ENCODE measurements at places on chromosomes 3 and 15.

DNA sequence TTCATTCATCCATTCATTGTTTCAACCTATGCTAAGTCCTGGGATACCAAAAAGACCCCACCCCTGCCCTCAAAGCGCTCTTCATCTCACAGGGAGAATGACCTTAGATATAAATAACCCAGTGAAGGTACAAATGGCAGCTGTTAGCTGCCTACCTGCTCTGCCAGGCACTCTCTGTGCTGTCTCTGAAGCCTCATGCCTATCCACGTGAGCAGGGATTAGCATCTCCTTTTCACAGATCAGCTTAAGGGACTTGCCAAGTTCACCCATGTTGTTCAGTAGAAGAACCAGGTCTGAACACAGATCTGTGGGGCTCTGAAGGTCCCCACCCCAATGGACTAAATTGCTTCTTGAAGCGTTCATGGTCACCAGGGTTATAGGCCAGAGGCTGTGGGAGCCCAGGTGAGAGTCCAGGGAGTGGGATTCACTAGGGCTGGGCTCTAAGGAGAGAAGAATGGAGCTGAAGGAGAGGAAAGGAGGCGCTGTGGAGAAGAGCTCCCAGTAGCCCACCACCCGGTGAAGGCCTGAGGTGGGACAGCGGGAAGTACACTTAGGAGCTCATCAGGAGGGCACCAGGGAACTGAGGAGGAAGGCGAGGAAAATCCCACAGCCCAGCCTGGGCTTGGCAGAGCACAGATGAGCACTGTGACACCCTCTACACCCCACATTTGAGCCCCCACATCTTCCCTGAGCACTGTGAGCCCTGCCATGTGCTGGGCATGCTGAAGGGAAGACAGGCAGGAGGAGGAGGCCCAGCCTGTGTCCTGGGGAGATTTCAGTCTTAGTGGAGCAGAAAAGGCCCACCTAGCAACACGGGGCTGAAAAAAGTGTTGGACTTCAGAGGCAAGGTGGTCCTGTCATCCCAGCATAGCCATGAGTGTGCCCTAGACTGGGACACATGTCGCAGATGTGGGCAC, 20.4 kb downstream of the RBP1 start:
- DNase-seq, result no peak

DNA sequence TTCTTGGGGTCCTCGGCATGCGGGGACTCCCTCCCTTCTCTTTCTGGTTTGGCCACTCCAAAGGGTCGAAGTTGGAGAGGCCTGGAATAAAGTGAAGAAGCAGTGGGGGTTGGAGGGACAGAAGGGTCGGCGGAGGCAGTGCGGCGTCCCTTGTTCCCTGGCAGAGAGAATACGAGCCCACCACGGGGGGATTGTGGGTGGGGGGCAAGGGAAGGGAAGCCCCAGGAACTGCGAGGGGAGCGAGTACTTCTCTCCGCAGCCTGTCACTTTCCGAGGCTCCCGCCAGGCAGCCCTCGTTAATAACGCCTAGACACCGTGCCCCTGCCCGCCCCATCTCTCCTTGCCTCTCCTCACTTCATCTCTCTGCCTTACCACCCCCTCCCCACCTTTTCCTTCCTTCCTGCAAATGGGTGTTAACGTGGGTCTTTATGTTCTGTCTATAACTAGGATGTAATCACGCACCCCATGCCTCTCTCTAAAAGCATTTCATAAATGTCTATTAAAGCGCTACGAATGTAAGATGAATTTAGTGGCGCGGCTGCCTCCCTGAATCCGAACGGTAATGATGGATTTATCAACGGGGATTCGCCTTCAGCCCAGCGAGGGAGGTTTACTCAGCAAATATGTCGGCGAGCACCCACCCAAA, 13.7 kb downstream of the NR2F2 start:
- no peak for DNase-seq

DNA sequence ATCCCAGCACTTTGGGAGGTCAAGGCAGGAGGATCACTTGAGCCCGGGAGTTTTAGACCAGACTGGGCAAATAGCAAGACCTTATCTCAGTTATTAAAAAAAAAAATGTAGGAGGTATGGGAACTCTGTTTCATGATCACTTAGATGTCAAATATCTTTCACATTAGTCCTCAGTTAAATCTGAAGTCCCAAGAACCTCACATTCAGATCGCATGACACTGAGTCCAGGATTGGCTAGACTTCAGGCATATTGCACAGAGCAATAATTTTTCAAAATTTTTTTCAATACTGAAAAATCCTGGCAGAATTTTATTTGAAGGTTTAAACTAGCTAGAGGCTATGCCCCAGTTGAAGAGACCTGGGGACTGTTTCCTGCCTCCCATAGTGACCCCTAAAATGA, 56.3 kb upstream of the ZNF148 start:
- DNase-seq, result no peak

DNA sequence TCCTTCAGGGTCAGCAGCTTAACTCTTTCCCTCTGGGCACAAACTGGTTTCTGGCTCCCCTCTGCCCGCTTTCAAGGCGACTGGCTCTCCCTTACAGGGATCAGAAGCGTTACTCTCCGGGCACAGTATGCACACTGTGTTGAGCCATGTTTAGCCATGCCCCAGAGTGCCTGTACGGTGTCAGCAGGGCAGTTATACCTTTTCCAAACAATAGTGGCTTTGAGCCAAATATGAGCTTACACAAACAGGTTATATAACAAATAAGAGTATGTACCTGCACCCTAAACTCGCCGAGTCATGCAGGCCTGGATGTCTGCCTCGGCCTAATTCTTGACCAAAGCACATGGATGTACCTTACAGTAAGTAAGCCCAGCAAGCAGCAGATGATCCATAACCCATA, 175.6 kb upstream of the ANKRD28 start:
- DNase-seq, result no peak

GRCh38 chr3:109910772-109911171, 573.4 kb upstream of the DPPA4 start:
- no peak for DNase-seq

DNA sequence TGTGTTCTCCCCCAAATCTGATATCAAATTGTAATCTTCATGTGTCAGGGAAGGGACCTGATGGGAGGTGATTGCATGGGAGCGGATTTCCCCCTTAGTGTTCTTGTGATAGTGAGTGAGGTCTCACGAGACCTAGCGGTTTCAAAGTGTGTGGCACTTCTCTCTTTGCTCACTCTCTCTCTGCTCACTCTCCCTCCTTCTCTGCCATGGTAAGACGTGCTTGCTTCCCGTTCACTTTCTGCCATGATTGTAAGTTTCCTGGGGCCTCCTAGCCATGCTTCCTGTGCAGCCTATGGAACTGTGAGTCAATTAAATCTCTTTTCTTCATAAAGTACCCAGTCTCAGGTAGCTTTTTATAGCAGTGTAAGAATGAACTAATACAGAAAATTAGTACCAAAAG, 30.6 kb upstream of the OR5H6 start:
- no peak for DNase-seq

- no peak for DNase-seq
Measured at GRCh38 chr3:17115186-17115585, 230.4 kb downstream of the PLCL2 start.

DNA sequence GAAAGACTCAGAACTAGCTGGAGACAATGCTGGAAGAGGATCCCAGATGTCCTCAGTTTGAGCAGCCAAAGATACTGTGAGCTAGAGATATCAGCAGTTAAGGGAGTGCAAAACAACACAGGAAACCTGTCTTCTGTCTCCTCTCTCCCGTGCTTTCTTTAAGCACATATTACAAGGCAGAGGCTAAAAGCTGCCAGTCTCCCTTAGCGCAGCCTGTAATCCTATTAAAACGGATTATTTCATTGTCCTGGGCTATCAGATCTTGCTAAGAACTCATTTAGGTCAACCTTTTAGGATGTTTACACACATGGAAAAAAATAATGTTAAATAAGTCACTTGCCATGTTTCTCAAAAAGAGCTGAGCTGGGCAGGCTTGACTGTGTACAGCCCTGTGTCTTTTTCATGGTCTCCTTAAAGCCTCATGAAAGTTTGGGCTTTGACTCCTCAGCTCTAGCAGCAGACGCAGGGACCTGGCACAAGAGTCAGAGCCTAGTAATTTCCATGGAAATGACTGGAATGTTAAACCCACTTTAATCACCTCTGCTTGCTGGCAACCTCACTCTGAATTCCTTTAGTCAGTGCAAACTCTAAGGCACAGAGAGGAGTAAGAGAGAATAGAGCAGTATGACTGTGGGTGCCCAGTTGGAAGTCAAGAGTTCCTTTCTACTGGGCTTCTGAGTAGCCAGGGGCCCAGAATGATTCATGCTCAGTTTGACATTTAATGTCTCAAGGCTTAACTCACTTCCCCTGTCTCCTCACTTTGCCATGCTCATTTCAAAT, 491.9 kb downstream of the NTRK3 start:
- no peak for DNase-seq

GRCh38 chr15:70133296-70133695, 35.6 kb upstream of the TLE3 start:
- no peak for DNase-seq

DNA sequence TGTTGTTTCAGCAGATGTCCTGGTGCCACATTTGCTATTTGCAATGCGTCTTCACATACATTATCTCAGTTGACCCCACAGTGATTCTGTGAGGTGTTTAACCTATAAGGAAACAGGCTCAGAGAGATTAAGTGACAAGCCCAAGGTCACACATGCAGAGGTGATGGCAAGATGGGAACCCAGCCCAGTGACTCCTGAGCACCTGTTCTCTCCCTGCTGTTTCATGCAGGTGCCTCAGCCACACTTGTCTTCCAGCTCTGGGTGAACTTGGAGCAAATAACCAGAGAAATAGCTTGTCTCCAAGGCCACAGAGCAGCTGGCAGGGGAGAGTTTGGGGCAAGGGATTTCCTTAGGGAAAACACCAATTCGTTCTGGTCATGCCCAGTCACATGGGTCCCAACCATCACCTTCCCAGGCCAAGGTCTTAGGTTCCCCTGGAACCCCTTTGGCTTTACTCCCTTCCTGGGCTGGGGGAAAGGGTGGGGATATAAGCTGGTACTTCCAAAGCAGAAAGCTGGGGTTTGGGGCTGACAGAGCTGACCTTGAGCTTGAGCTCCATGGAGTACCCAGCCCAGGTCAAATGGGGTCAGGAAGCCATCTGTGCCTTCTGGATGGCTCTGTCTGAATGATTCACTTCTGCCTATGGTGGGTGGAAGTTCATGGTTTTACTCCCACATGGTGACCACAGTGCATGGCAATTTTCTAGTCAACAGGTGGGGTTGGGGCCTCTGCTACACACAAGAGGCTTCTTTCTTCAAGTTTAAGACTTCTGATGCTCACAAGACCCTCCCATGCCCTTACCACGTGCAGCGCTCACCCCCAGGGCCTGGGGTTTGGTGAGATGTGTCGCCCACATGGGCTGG, 22.4 kb downstream of the LIPC start:
- DNase-seq, result peak; percentile 50

DNA sequence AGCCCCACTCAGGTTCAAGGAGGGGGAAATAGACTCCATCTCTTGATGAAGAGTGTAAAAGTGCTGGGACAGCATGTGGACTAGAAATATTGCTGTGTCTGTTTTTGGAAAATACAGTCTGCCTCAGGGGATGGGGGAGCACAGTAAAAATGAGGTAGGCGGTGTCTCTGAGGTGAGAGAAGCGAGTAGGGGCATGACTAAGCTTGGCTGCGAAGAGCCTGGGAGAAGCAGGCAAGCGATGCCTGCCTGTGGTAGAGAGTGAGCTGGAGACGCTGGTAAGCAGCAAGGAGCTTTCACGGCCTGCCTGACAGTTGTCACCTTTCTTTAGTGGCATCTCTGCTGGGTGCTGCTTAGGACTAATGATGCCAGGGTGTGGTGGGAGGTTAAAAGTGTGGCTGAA, 49.0 kb upstream of the DCLK3 start:
- no peak for DNase-seq

GRCh38 chr15:88012688-88013087, 243.9 kb downstream of the NTRK3 start:
- DNase-seq, result no peak

DNA sequence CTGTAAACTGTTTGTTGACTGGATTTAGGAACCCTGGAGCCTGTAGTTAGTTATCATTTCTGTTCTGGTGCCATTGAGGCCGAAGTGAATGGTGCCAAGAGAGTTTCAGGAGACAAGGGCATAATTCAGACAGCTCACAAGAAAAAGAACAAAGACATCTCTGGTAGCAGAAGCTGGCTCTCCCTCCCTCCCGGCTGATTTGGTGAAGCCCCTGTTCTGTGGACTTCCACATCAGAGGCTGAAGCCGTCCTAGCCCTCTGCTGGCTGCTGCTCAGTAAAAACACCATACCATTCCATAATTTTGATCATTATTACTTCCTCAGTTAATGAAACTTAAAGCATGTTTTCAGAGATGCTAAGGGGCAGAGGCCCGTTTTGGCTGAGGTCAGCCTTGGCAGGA, 381.2 kb upstream of the WNT5A start:
- no peak for DNase-seq

DNA sequence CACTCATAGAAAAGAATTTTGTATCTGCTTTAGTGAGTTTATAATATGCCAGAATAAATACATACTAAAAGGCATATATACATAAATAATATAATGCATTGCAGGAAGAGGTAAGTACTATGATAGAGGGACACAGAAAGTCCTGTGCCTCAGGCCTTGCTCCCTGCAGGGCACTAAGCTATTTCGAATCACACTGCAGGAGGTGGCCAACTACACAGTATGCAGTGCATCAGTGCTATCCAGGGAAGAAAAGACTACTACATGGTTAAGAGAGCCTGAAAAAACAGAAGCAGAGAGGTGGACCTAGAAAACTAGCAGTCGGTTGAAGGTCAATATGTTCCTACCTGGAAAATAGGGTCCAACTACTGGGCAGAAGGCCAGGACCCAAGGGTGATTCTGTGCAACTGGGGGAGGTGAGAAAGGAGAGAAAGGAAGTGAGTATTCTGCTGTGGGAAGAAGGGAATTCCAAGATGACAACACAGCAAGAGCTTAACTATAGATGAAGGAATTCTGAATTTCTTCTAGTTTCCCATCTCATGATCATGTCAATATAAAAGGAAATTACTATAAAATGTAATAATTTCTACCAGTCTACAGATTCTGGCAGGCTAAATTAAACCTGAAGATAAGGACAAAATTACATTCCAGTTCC, 218.0 kb downstream of the ZBTB20 start:
- DNase-seq, result no peak

DNA sequence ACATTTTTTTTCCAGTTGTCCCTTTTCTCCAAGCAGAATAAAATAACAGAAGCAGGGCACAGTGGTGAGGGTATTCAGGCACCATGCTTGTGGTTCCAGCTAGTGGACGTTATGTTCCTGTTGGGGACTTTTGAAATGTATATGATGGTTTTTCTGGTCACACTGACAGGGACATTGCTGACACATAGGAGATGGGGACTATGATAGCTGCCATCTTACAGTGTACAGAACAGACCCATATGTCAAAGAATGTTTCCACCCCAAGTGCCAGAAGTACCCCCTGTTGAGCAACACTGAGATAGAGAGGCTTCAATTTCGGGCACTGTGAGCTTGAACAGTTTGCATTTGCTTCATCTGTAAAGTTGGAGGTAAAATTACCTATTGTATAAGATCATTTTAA, 38.6 kb downstream of the MCTP2 start:
- DNase-seq, result no peak

DNA sequence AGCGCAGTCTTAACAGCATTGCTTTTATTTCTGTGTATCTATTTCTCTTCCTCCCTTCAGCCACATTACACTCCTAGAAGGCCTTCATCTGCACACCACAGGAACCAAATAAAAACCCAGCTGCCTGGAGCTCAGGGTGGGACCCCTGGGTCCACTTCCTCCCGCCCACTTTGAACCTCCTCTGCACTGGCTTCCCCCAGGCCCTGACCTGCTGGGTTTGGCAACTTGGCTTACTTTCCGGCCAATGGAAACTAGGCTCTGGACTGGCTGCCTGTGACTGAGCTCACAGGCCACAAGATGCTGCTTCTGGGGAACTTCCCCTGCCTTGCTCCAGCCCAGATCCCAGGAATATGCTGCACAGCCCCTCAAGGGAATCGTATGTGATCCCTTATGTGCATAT, 89.8 kb downstream of the SEMA5B start:
- DNase-seq, result no peak

- no peak for DNase-seq
Measured at GRCh38 chr3:8298021-8298954, 203.3 kb upstream of the LMCD1 start.

All from stimulated activated CD8-positive, alpha-beta memory T cell treated with anti-CD3 and anti-CD28 coated beads, Interleukin-7, amount 100 ng/mL, for 48 hours (primary cell).